ENCODE measurements at places on chromosomes 3 and 15. TPM values are rescaled to one million over a fixed set of nuclear protein-coding genes. Genes with fewer than 3 reads are reported as not detected.
A peak's percentile ranks its signal among the peaks of the same experiment; 100 is the strongest.

The XCR1 gene
- not detected for polyA plus RNA-seq

The ACP3 gene
- 1.4 TPM for polyA plus RNA-seq

DNA sequence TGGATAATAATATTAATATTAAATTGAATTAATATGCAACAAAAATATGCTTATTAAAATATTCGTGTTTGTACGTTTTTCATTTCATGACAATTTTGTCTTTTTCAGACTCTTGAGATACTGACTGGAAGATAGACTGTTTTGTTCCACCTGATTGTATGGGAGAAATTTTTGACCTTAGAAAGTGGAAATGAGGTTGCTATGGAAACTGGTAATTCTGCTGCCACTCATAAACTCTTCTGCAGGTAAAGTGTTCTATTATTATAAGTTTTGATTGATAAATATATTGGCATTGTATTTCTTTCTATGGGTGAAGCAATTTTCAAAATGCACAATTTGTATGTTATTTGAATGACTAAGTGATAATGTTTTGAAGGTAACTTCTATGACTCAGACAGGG lies 55.0 kb downstream of the CNTN6 start:
- no peak for DNase-seq

DNA sequence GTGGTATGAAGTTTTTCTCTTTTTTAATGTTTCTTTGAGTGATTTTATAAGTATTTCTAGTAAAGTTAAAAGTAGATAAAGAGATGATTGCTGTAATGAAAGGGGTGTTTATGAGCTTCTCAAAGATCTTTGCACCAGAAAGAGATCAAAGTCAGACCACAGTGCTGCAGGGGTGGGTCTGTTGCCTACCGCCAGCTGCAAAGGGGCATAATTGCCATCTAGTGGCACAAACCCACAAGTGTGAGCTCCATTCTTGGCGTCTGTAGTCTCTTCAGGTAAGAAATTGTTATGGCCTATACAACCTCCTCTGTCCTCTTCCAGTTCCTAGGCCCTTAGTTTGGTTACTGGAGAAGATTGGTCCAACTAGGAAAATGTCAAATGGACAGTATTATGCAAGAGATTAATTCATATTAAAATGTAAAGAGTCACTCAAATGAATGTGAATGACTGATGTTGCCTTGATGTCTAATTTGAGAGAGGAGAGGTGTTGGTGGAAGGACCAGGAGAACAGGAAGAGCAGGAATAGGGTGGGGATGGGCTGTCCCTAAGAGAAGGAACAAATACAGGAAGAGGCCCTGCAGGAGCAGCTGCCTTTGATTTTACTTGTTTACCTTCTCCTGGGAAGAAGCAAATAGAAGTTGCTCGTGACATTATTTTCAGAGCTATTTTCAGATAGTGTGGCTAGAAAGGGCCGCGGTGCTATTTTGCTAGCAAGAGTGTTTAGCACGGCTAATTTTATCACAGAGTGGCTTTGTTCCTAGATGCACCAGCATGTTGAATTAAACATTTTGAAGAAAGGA lies 53.0 kb upstream of the GSK3B start:
- DNase-seq: peak; percentile 37
